DMS 273 treated with DMSO at 0.1 percent for 48 hours (cell line): ENCODE measurements at places on chromosomes 7 and 10.

- DNase-seq, result no peak
Measured at GRCh38 chr10:96858706-96859050, 26.6 kb downstream of the LCOR start.

DNA sequence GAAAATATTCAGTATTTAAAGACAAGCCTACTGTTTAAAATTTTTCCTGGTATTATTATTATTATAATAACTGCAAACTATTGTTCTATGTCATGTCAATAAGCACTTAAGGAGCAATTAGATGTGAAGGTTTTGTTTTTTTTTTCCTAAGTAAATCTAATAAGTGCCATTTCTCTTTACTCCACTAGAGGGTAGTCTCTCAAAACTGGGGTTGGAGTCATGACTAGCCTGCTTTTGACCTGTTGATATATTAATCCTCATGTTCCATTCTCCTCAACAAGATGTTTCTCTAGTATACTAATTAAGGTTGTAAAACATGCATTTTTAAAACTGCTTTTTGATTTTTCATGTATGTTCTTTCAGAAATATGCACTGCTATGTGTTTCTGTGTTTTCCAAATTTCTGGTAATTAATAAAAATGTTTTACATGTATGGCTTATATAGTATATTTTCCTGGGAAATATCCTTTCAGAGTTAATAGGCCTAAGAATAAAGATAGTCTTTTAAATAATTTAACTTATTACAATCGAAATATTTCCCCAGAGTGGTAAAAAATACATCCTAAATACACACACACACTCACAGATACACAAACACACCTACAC lies 1.0 kb upstream of the LRRN3 start:
- DNase-seq, result peak; percentile 48

DNA sequence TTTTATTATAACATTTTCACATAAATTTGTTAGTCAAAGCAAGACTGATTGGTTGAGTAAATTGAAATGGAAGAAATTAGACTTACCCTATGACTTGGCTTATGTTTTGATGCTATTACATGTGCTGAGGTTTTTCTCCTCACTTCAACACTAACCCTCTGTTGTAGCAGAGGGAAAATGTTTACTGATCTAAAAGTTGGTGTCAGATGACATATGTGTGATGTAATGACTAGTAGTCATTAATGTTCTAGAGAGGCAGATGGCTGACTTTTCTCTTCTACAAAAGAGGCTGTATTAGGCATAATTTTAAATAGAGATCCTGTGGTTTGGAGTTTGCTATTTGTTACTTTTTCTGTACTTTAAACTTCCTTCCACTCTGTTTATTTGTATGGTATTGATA lies 266.0 kb downstream of the BBS9 start:
- DNase-seq, result peak; percentile 84

GRCh38 chr7:35450456-35451214 lies 196.7 kb upstream of the TBX20 start:
- DNase-seq, result peak; percentile 49

DNA sequence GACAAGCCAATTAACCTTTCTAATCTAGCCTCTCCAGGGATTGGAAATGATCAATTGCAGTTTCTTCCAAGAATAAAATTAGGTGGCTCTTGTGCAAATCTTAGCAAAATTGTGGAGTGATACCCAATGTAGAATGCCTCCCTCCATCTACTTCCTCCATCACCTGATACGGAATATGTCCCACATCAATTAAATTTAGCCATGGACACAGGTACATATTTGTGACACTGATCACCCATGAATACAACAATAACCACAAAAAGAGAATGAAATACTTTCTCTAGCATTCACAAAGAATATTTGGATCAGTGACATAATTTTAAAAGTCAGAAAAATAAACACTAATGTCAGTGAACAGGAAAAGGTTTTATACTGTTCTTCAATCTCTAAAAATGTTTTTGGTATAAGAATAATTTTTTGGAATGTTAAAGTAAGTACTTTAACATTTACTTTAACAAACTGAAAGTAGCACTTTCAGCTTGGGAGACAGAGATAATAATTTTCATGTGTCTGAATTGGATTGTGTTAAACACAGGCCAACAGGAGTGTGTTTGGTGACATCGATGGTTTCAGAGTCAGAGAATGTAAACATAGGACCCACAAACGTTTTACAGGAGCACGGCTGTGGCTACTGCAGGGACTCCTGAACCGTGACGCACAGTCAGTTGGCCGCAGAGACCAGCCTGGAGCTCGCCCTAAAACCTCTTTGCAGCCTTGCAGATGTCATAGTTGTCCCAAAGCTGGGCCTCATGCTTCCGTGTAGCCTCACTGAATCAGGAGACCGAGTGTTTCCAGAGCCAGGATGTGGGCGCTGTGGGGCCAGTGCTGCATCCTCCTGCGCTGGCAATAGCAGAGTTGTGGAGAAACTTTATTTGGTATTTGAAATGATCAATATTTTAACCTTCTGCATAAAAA lies 7.2 kb downstream of the RBM20 start:
- DNase-seq, result no peak

- DNase-seq, result no peak
Measured at GRCh38 chr7:94529516-94529915, 19.9 kb downstream of the CASD1 start.

DNA sequence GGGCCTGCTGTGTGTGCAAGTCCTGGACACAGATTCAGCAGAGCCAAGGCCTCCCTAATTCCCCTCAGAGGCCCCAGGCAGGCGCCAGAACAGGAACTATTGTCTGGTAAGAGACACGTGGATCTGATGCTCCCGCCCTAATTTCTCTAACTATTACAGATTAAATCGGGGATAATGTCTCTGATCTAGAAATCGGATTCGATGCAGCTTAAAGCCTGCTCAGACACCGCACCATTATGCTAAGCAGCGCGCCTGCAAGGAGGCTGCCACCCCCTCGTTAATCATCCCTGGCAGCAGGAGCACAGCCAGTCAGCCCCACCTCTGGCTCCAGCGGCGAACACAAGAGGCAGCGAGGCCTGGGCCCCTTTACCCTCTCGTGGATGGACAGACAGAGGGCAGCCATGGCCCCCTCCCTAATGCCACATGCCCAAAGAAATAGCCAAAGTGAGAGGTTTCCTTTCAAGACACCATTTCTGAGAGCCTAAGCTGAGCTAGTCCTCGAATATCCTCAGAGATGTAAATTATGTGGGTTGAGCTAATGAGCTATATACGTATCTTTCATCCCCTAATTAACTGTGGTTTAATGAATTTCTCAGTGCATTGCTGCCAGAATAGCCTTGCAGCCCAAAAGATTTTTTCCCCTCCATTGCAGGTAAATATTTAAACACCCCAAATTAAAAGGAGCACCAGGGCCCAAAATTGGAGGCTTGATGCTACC lies 122.1 kb downstream of the GRID1 start:
- no peak for DNase-seq

- no peak for DNase-seq
Measured at GRCh38 chr10:29666201-29666600, 31.4 kb upstream of the SVIL start.

GRCh38 chr10:113583571-113583970 lies 30.7 kb downstream of the HABP2 start:
- DNase-seq, result no peak

DNA sequence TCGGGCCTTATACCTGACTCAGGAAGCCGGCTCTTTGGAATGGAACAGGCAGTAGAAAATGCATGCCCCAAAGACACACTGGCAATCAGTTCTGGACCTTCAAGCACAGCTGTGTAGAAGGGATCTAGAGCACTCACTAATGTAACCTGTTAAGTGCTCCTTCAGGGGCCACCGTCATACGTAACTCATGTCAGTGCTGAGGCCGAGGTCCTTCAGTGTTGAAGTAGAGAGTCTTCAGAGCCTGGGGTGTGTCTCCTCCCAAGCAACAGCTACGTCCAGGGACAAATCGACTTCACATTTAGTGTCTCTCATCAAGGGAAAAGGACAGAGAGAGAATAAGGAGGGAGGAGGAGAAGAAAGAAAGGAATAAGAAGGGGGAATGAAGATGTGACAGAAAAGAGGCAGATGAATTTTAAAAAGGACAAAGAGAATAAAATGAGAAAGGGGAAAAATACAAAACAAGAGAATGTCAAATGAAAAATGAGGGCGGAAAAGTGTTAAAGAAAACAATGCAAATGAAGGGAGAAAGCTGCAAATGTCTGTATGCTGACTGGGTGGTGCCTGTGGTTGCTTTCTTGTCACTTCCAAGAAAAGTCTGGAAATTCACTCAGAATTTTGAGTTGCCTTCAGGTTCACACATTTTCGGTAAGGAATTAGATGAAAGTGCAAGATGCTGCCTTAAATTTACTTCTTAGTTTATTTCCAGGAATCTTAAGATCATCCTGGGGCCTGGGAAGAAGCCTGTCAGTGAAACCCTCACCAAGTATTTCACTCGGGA lies 989.4 kb downstream of the GRID1 start:
- no peak for DNase-seq
